Parietal lobe (tissue), 2 donors: ENCODE measurements at places on chromosomes 2 and 18. TPM values are rescaled to one million over a fixed set of nuclear protein-coding genes. Genes with fewer than 3 reads are reported as not detected.

SOWAHC gene
- 34.1 TPM for total RNA-seq

GREB1 gene
- total RNA-seq, result 3.8 TPM

PMAIP1 gene
- 0.94 TPM for total RNA-seq

TUBA4B gene
- not detected for total RNA-seq

DTNA gene
- total RNA-seq, result 69.2 TPM

KCNE4 gene
- total RNA-seq, result 0.94 TPM

CYTIP gene
- total RNA-seq, result 2.5 TPM

FOXD4L1 gene
- 0.63 TPM for total RNA-seq

PTPN2 gene
- 123 TPM for total RNA-seq

RIT2 gene
- total RNA-seq, result 30.0 TPM

TIGD1 gene
- total RNA-seq, result 14.1 TPM

ECEL1 gene
- 0.63 TPM for total RNA-seq

EPB41L3 gene
- total RNA-seq, result 85.8 TPM

CCDC195 gene
- not detected for total RNA-seq

GPR45 gene
- total RNA-seq, result 0.94 TPM

RAPH1 gene
- 67.0 TPM for total RNA-seq

CFC1 gene
- total RNA-seq, result not detected

GPBAR1 gene
- total RNA-seq, result not detected

ATP8B1 gene
- 3.1 TPM for total RNA-seq

SCTR gene
- not detected for total RNA-seq

DSC3 gene
- total RNA-seq, result 0.31 TPM

LRATD1 gene
- 35.1 TPM for total RNA-seq

CACNB4 gene
- 132 TPM for total RNA-seq

MRPL53 gene
- 17.8 TPM for total RNA-seq

SP5 gene
- 0.63 TPM for total RNA-seq

CDCA7 gene
- 26.6 TPM for total RNA-seq

VSNL1 gene
- total RNA-seq, result 19.7 TPM

TGFA gene
- 7.5 TPM for total RNA-seq

PFN4 gene
- 1.6 TPM for total RNA-seq

SERPINB7 gene
- not detected for total RNA-seq

HTR2B gene
- total RNA-seq, result 0.31 TPM

RTP5 gene
- 3.1 TPM for total RNA-seq

BIRC6 gene
- total RNA-seq, result 456 TPM

TRAK2 gene
- 51.6 TPM for total RNA-seq

DSG3 gene
- total RNA-seq, result not detected

ANKAR gene
- 45.1 TPM for total RNA-seq

FOXI3 gene
- 0.63 TPM for total RNA-seq

ASB18 gene
- not detected for total RNA-seq

HEATR5B gene
- 137 TPM for total RNA-seq

PRKD3 gene
- 43.2 TPM for total RNA-seq

ACTG2 gene
- not detected for total RNA-seq

TMEM182 gene
- 4.1 TPM for total RNA-seq

PUS10 gene
- 11.0 TPM for total RNA-seq

DSG2 gene
- 2.2 TPM for total RNA-seq
